T-helper 22 cell (primary cell): ENCODE measurements at places on chromosomes 16 and 17.

GRCh38 chr17:40349895-40350688, 14.4 kb downstream of the GJD3 start:
- DNase-seq = no peak

DNA sequence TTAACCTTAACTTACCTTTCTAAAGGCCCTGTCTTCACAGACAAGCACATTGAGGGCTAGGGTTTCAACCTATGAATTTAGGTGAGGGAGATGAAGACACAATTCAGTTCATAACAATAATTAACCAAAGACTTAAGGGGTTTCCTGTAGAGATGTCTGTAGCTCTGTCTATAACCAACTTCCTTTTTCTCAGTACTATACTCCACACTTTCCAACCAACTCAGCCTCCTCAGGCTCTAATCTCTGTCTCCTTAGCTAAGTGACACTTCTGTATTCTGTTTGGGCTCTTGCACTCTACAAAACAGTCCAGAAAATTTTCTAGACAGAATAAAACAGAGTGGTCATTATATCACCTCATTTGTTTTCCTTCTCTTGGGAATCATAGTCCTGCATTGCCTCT, 25.8 kb downstream of the CAPNS2 start:
- DNase-seq = no peak

GRCh38 chr16:85640585-85640984, 27.5 kb downstream of the GSE1 start:
- no peak for DNase-seq

GRCh38 chr17:692116-692515, 22.5 kb downstream of the VPS53 start:
- DNase-seq = no peak

- no peak for DNase-seq
Measured at GRCh38 chr17:10621397-10621796, 35.7 kb downstream of the MYH3 start.
